ENCODE measurements at places on chromosomes 6 and 20.
A peak's percentile ranks its signal among the peaks of the same experiment; 100 is the strongest.

- peak; percentile 51 for DNase-seq
Observed at GRCh38 chr20:10672624-10673127, 1.1 kb downstream of the JAG1 start.

GRCh38 chr6:4794140-4794707, 18.0 kb downstream of the CDYL start:
- DNase-seq, result no peak

GRCh38 chr6:143727035-143727434, 49.3 kb downstream of the PHACTR2 start:
- DNase-seq, result no peak

DNA sequence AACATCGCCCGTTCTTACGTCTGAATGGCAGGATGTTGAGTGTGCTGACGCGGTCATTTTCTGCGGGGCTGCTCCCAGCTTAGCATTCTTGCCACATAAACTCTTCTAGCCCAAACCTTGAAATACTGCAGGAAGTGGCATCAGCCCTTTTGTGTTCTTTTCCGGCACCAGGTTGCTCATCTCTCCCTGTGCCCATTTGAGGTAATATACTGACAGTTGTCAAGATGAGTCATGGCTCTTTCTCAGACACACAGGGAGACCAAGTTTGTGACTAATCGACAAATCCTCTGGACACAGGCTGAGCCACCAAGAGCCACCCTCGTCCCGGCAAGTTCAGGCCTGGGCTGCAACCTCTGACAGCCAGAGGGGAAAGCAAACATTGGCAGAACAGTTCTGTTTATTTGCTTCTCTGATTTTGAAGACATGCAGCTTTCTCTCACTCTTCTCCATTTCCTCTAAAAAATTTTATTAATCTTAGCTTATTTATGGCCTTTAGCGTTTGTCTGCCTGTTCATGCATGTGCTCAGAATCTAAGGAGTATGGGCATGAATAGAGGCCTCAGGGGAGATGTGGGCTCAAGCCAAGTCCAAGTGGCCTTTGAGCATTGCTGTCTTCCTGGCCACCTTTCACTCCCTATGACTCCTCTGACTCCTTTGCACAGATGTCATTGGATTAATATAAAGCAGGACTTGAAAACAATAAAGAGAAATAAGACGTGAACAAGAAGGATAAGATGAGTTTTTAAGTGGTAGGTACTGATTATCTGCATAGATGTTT, 328.2 kb upstream of the JAG1 start:
- no peak for DNase-seq

DNA sequence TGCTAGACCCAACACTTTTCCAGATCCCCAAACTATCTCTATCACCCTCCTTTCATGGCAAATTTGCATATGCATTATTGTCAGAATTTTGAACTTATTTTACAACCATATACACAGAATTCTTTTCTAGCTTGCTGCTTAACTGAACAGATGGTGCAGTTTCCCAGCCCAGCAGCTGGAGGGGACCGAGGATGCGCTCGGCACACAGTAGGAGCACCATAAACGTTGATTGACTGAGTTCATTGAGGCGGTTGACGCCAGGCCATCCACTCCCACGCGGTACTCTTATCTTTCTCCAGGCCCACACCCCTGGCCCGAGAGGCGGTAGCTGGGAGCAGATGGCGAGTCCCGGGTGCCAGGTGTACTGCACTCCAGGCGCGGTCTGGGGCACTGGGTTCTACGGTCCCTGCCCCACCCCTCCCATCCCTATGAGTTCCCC, 6.8 kb upstream of the SOX4 start:
- DNase-seq, result no peak

Measured in spinal cord (tissue), 10 donors.